ENCODE measurements at places on chromosomes 2 and 18. TPM values are rescaled to one million over a fixed set of nuclear protein-coding genes. Genes with fewer than 3 reads are reported as not detected.

The PROKR1 gene
- not detected for total RNA-seq

The PEX13 gene
- total RNA-seq, result 18.7 TPM

The ELOA2 gene
- not detected for total RNA-seq

The SPC25 gene
- total RNA-seq, result not detected

The SLC23A3 gene
- total RNA-seq, result 5.4 TPM

The GPR35 gene
- 3.9 TPM for total RNA-seq

DNA sequence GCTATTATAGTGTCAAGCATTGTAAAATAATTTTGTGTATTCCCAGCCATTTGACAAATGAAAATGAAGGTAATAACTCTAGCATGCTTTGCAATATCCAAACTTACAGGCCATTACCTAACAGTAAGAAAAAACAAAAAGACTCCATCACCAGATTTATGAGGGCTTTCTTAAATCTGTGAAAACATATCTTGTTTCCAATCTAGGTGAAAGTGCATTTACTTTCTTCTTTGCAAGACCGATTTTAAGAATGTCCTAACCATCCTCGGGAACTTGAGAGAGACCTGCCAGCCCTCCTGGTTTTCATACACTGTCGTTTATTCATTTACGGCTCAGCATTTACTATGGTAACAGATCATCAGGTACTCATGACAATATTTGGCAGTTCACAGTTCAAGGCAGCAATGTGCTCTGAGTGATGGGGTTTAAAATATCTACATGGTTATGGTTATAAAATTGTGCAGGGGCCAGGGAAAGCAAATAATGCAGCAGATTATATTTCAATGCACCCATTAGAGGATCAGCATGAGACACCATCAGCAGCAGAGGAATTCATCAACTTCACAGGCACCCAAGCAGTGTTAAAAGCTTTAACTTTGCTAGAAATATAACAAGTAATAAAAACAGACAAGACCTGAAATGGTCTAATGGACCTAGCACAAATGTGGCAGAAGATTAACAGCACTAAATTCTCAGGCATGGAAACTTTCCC, 34.4 kb upstream of the PARD3B start:
- no peak for DNase-seq

DNA sequence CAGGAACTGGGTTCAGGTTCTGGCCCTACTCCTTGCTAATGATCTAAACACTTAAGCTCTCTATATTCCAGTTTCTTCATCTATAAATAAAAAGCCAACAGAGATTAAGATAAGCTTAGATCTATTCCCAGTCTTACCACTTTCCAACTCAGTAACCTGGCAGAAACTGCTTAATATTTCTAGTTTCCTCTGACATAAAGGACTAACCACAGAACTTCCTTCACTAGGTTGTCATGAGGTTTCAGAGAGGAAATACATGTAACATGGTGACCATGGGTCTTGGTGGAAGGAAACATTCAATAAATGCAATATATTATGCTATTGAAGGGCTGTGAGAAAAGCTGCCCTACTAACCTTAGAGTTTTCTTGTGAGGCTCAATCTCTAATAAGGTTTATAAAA, 114.4 kb upstream of the PDE1A start:
- DNase-seq, result no peak

DNA sequence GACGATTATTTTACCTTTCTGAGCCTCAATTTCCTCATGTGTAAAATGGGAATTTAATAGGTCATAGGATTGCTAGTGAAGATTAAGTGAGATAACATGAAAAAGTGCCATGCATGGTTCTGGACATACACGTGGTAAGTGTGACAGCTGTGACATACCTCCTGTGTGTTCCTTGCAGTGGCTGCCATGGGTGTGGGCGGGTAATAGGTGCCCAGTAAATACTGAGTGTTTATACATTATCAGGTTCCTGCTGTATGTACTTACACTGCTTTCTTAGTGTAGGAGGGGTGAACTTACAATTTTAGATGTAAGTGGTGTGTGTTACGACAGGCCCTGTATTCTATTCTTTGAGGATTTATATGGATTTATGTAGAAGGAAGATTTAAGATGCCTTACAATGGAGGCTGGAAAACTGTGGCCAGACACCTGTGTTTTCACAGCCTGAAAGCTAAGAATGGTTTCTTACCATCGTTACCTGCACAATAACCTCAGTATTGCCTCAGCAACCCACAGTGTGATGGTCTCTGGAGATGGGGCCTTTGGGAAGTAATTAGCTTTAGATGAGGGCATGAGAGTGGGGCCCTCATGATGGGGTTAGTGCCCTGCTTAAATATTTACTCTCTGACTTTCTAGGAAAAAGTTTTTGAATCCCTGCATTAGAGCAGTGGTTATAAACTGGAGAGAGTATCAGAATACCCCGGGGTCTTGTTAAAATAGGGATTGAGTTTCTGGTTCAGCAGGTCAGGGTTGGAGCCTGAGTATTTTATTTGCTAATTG, 78.1 kb downstream of the ASAP2 start:
- DNase-seq, result no peak

- no peak for DNase-seq
Observed at GRCh38 chr2:175576875-175577274, 395.4 kb upstream of the ATP5MC3 start.

GRCh38 chr2:105843476-105844374, 99.0 kb downstream of the NCK2 start:
- no peak for DNase-seq

DNA sequence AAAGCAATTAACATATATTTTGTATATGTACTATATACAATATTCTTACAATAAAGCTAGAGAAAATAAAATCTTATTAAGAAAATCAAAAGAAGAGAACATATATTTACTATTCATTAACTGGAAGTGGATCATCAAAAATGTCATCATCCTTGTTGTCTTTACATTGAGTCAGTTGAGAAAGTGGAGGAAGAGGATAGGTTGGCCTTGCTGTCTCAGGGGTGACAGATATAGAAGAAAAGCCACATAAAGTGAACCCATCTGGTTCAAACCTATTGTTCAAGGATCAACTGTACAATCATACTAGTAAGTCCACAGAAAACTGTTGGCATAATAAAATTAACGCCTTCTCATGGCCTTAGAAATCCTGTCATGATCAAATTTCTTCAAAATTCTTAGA, 26.6 kb downstream of the SESTD1 start:
- no peak for DNase-seq

GRCh38 chr2:62663411-62663810, 42.1 kb upstream of the EHBP1 start:
- no peak for DNase-seq

GRCh38 chr2:101811226-101812015, 113.9 kb downstream of the MAP4K4 start:
- DNase-seq, result no peak

- DNase-seq, result no peak
Observed at GRCh38 chr2:124804014-124804940, 779.2 kb downstream of the CNTNAP5 start.

DNA sequence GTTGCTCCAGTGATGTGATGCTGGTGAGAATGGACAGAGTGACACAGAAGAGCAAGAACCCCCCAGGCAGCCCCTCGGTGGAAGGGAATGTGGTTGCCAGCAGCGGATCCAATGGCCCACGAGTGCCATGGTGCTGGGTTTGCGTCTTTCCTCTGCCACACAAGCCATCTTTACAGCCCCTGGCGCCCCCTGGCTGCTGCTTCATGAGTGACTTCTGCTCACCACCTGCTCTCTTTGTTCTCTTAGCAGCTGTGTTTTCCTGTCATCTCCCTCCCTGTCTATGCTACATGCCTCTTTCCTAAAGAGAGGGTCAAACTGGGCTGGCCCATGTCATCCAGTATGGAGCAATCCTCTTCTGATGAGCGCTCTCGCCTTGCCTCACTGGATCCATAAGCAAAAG, 300.0 kb upstream of the SMIM21 start:
- no peak for DNase-seq

GRCh38 chr2:69570474-69570873, 73.1 kb downstream of the AAK1 start:
- DNase-seq, result no peak
